ENCODE measurements at places on chromosomes 2 and 18.
A peak's percentile ranks its signal among the peaks of the same experiment; 100 is the strongest.

DNA sequence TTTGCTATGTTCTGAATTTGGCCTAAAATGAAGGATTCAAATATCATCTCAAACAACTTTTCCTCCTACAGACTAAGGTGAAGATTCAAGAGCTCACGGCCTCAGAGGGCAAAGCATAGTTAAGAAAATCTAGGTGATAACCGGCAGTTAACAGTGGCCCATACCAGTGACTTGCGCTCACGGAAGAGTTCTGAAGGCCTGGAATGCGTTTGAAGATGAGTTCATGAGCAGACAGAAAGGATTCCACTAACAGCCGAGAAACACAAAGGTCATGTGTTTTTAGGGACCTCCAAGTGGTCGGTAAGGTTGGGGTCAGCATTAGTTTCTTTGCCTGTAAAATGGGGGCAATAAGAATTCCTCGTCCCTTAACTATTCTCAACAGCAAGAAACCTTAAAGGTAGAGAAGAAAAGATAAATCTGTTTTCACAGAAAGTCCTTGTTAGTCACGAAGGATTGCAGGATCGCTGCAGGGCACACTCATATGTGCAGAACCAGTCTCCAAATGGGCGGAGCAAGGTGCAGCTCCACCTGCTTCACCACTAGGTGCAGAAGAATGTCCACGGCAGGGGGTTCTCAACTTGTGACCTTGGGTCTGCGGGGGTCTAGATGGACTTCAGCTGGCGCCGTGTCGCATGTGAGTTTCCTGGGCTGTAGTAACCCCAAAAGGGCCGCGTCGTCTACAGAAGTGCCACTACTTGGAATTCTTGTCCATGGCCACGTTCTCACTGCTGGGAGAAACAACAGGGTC is 708 bp upstream of the RPIA start:
- DNase-seq, result peak; percentile 50

GRCh38 chr2:193074933-193075332 is 880.2 kb upstream of the TMEFF2 start:
- DNase-seq, result no peak

- DNase-seq, result no peak
Measured at GRCh38 chr2:212672186-212672585, 133.6 kb upstream of the ERBB4 start.

- no peak for DNase-seq
Measured at GRCh38 chr18:75213611-75214331, 3.2 kb downstream of the TSHZ1 start.

GRCh38 chr2:64745562-64745961 is 91.8 kb upstream of the SERTAD2 start:
- peak; percentile 49 for DNase-seq

- DNase-seq, result no peak
Measured at GRCh38 chr18:69992776-69993175, 45.1 kb upstream of the CD226 start.

- no peak for DNase-seq
Measured at GRCh38 chr2:201415149-201415548, 36.1 kb downstream of the TRAK2 start.

DNA sequence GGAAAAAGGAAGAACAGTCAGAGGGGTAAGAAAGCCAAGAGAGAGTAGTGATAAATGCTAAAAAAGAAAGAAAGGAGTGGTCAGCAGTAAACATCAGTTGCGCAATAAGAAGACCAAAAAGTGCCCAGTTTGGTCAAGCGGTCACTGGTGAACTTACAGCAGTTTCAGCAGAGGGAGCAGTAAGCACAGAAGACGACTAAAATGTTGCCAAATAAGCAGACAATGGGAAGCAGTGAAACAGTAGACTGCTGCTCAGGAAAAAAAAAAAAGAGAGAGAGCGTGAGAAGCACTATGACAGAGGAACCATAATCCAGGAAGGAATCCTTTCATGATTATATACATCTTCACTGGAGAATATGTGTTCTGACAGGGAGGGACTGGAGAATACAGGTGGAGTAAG is 45.8 kb downstream of the DNAJC10 start:
- DNase-seq, result peak; percentile 13

DNA sequence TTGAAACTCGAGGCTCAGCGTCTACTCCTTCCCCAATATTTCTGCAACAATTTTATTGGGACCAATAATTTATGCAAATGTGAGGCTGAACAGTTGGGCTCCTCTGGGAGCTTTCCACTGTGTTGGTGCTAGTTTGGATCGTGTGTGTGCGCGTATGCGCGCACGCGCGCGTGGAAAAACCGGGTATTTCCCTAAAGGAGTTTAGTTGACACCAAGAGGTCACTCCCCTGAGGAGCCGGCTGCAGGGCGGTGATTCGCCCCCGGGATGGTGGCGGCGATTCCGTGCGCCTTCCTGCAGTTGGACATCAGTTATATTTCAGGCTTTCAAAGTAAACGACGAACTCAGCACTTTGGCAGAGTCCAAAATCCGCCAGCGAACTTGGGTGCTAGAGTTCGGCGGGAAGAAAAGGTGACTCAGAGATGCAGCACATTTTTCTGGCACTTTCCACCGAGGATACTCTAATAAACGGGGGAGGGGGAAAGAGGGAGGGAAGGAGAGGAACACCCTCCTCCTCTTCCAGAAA is 186.5 kb upstream of the FANCL start:
- DNase-seq, result peak; percentile 32

- no peak for DNase-seq
Measured at GRCh38 chr2:212957624-212958023, 193.8 kb downstream of the IKZF2 start.

DNA sequence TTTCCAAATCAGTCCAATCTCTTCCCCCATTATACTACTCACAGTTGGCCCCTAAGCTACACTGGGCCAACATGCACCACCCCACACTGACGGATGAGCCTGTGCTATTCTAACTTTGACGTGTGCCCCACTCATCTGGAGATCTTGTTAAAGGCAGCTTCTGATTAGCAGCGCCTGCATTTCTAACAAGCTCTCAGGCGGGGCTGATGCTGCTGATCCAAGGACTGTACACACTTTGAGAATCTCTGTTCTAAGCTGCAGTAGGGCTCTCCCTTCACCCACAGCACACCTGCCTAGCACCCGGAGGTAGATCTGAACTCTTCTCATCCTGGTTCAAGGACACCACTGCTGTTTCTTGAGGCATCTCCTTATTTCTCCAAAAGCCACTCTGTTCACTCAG is 200.7 kb downstream of the SLC4A3 start:
- DNase-seq, result no peak

GRCh38 chr2:173358616-173359015 is 3.9 kb downstream of the CDCA7 start:
- DNase-seq, result no peak

GRCh38 chr2:3624059-3624794 is 29.3 kb downstream of the COLEC11 start:
- DNase-seq, result no peak

- peak; percentile 75 for DNase-seq
Measured at GRCh38 chr2:62038975-62039771, 133.7 kb downstream of the COMMD1 start.

DNA sequence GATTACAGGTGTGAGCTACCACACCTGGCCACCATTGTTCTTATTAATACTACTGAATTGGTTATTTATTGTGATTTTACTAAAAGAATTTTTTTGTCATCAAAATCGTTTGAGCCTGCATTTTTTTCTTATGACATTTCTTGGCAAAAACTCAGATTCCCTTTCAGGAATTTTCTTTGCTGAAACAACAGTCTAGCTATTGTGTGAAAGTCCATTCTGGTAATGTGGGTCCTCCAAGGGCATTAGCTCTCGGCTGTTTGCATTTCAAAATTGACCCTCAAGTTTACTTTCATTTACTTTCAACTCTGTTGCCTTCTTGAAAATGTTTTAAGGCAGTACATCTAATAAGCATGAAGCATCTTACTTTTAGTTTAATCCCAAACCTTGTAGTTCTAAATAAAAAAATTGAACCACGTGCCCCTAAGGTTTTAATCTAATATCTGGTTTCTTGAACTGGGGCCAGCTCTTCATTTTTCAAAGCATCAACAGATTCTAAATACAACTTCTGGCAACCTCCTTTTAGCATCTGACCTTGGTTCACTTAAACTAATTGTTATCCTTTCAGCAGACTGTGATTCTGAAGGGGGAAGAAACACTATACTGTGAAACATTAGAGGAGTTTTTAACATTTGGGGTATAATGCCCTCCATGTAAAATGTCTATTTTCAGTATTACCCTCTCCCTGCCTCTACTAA is 325.2 kb upstream of the RAB12 start:
- DNase-seq, result no peak

- no peak for DNase-seq
Measured at GRCh38 chr2:209761566-209761965, 10.1 kb upstream of the UNC80 start.

DNA sequence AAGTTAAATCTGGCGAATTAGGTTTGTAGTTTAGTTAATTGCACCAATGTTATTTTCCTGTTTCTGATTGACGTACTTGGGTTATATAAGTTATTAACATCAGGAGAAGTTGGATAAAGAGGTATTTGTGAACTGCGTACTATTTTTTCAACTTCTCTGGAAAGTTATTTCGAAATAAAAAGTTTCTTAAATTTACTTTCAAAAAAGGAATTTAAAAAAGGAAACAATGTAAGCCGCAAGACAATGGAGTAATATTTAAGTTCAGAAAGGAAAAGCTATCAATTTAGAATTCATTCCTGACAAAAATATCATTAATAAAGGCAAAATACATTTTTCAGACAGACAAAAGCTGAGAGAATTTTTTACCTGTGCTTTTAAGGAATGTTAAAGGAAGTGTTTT is 47.7 kb downstream of the RAB10 start:
- no peak for DNase-seq

GRCh38 chr2:200320344-200320743 is 13.9 kb downstream of the SPATS2L start:
- DNase-seq, result no peak

DNA sequence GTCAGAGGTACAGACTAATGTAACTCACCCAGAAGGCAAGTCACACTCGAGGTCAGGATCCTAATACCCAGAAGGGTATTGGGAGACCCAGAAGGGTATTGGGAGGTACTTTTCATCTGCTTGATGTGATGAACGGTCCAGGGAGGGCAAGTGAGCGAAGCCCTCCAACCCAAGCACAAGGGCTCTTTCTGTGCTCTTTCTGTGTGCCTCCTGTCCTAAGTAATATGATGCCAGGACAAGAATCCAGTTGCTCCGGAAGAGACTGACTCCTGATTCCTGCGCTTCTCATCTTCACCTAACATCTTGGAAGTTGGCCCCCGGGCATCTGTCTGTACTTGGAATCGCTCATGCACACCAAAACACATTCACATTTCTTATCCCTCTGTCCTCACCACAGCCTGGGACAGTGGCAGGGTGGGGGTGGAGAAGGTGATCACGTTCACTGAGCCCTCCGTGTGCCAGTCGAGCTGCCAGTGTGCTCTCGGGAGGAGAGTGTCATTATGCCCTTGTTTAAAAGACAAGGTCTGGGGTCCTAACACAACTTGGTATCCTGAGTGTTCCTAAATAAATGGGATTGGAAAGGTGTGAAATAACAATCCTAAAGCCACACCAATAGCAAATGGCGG is 17.1 kb downstream of the GYPC start:
- no peak for DNase-seq

GRCh38 chr18:2572171-2572569 is 813 bp downstream of the NDC80 start:
- DNase-seq, result no peak

DNA sequence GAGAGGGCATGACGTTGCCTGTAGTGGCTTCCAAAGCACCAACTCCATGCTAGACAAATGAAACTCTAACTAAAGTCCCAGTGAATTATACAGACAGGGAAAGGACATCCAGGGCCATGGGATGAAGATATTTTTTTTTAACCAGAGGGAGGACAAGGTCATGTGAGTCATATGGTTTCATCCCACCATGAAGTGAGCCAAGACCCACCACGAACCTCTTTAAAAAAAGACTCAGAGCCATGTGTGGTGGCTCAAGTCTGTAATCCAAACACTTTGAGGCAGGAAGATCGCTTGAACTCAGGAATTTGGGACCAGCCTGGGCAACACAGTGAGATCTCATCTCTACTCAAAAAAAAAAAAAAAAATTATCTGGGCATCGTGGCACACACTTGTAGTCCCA is 115.2 kb downstream of the LIPG start:
- DNase-seq, result no peak

DNA sequence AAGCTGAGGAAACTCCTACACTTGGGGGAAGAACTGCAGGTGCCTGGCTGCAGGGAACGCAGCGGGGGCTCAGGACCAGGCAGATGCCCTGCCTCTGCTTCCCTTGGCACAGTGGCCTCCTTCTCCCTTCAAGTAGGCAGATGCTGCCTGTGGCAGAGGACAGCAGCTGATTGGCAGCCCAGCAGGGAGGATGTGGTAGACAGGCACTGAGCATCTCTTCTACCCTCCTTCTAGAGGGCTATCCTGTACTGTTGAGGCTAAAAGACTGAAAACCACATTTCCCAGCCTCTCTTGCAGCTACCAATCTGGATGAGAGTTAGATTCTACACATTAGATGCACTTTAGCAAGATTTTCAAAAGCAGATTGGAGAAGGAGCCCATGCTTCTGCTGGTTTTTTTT is 105.7 kb downstream of the MSH2 start:
- DNase-seq, result no peak

DNA sequence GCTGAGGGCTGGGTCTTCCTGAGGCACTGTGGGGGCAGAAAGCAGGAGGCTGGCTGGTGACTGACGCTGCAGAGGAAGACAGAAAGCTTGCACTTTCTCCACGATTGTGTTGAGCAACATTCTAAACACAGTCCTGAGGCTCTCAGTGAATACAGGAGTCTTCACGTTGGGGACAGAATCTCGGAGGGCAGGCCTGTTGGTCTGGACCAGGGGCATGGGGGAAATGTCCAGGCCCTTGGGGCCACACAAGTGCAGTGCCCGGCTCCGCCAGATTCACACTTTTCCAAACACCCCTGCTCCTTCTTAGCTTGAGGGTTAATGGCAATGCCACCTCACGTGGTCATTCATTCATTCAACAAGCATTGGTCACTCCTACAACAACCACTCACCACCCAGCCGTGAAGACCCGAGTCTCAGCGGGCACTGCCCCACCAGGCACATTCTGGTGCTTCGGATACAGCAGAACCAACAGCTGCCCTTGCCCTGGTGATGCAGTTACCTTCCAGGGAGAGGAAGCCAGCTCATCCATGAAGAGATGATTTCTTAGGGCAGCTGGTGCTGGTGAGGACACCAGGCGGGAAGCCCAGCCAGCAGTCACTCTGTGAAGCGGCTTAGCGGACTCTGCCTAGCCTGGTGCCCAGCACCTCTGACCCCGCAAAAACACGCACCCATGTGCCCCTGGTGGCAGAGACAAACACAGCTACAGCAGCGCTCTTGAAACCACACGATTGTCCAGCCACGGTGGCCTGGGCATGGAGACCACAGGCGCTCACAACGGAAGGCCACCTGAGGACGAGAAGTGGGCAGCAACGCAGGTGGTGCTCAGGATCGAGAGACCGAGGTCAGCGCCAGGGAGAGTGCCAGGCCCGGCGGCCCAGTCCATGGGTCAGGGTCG is 10.9 kb upstream of the GPC1 start:
- no peak for DNase-seq

GRCh38 chr2:134771313-134771801 is 52.6 kb upstream of the TMEM163 start:
- peak; percentile 25 for DNase-seq

- peak; percentile 69 for DNase-seq
Measured at GRCh38 chr18:11733031-11733430, 44.0 kb downstream of the GNAL start.

Data from SK-MEL-5 (cell line).